ENCODE measurements at places on chromosomes 1 and 21.

DNA sequence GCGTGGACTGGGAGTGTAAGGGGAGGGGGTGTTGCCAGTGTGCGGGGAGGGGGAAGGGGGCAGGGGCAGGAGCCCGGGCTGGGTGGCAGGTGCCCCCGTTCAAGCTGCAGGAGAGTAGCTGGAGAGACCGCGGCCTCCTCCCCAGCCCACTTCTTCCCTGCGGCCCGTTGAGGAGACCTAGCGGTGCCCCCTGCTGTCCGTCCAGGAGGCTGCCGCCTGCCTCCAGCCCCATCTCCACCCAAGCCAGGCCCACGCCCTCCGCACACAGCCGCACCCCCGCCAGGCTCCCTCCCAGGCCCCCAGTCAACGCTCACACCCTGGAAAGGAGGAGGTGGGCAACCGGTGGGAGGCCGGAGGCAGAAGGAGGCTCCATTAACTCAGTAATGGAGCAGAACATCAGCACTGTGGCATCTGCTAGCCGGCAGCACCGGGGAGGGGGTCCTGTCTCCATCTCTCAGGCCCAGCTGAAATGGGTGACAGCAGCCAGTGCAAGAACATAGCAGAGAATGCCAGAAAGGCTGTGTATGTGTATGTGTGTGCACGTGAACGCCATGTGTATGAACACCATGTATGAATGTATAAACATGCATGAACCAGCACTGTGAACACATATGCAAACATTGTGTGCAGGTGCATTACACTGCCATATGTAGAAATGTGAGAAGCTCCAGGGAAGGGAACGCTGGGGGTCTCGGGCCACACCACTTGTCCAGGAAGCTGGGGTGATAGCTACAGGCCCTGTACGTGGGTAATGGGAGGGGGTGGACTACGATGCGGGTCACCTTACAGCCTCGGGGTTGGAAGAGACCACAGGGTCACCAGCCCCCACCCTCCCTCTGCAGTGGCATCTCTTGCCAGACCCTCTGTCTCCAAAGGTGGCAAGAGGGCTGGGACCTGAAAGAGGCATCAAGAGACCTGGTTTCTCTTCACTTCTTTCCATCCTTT, 84.6 kb downstream of the SYT2 start:
- DNase-seq, result peak; percentile 36

GRCh38 chr1:67532452-67533216, 102.4 kb upstream of the SERBP1 start:
- no peak for DNase-seq

DNA sequence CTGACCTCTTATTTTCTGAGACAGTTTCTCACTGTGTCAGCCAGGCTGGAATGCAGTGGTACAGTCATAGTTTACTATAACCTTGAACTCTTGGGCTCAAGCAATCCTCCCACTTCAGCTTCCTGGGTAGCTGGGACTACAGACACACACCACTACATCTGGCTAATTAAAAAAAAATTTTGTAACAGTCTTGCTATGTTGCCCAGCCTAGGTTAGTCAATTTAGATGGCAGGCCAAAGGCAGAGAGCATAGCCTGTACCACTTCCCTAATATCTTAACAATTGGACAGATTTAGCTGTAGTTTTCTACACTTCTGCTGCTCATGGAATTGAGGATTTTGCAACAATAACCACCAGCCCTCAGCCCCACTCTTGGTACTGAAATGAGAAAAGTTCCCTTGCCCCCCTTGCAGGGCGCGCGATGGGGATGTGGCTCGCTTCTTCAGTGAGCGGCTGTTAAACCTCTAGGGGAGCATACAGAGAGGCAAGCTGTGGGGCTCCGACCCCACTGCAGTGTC, 34.9 kb upstream of the PTGFRN start:
- DNase-seq, result no peak

DNA sequence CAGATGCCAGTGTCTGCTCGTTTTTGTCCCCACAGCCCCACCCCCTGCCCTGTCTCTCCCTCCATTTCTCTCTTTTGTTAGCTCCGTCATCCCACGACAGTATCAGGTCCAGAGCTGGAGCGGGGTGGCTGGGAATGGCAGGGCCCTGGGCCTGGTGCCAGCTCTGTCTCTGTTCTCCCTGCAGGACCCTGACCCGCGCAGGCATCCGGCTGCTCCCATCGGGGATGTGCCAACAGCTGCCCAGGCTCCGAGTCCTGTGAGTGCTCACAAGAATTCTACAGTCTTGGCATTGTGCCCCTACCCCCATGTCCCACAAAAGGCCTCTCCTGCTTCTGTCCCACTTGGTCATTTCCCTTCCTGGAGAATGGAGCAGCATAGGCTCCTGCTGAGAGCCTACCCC, 37.4 kb downstream of the UBE2T start:
- DNase-seq, result no peak

GRCh38 chr1:25503551-25504426, 39.6 kb upstream of the LDLRAP1 start:
- peak; percentile 64 for DNase-seq

- no peak for DNase-seq
These were observed 211.1 kb downstream of the CAMTA1 start for GRCh38 chr1:6996371-6996770.

GRCh38 chr1:109239409-109240068, 9.8 kb upstream of the CELSR2 start:
- no peak for DNase-seq

- no peak for DNase-seq
These were observed 136.4 kb upstream of the KCNE2 start for GRCh38 chr21:34227386-34227852.

- DNase-seq, result no peak
These were observed 92.1 kb downstream of the BACH1 start for GRCh38 chr21:29390778-29391177.

GRCh38 chr1:20425622-20426021, 60.4 kb downstream of the CAMK2N1 start:
- DNase-seq, result no peak

Measured in effector CD4-positive, alpha-beta T cell (primary cell).